ENCODE measurements at places on chromosomes 1 and 21.

GRCh38 chr1:109240158-109241152 is 8.9 kb upstream of the CELSR2 start:
- peak; percentile 40 for DNase-seq

DNA sequence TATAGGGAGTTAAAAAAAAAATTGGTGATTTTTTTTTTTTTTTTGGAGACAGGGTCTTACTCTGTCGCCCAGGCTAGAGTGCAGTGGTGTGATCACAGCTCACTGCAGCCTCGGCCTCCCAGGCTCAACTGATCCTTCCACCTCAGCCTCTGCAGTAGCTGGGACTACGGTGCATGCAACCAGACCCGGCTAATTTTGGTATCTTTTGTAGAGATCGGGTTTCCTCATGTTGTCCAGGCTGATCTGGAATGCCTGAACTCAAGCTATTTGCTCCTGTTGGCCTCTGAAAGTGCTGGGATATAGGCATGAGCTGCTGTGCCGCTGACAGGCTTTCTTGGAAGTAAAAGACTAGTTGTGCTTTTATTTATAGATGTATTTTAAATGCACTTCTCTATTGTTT is 3.0 kb downstream of the CDC42 start:
- no peak for DNase-seq

DNA sequence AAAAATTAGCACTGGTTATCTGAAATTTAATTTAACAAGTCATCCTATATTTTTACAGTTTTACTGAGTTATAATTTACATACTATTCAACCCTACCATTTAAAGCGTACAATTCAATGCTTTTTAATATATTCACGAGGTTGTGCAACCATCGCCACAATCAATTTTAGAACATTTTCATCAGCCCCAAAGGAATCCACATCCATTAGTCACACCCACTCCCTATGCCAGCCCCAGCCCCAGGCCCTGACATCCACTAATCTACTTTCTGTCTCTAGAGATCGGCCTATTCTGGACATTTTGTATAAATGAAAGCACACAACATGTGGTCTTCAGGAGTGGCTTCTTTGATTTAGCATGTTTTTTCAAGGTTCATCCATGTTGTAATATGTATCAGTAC is 134.7 kb downstream of the PSMG1 start:
- DNase-seq: peak; percentile 74

- DNase-seq: no peak
These were observed 103.8 kb upstream of the USP25 start for GRCh38 chr21:15626031-15626430.

GRCh38 chr1:4137621-4138415 is 237.7 kb upstream of the C1orf174 start:
- no peak for DNase-seq

DNA sequence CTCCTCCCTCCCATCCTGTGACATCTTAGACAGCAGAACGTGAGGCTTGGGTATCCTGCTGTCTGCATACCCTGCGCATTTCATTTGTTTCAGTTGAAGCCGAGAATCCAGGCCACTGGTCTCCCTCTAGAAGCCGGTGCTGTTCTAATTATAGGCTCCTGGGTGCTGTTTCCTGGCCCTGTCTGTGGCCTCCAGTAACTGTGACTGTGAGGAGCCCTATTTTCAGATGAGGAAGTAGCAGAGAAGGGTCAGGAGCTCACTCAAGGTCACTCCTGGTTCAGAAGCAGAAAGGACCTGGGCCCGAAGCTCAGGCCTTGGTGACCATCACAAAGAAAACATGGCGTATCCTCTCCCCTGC is 24.0 kb downstream of the COQ8A start:
- DNase-seq: peak; percentile 43

DNA sequence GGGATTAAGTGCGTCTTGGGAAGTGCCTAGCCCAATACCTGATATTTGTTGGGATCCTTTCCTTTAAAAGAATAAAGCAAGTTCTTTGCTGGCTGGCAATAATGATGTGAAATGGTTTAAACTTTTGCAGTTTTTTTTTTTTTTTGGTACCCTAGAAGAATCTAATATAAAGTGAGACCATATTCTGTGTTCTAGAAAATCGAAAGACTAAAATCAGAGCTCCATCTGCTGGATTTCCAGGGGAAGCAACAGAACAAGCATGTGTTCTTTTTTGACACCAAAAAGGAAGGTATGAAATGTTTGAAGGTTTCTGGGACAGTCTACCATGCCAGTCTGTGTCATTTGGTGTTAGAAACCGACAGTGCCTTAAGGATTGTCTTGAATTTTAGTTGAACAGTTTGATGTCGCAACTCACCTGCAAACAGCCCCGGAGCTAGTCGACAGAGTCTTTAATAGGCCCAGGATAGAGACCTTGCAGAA is 6.4 kb downstream of the UTP11 start:
- DNase-seq: peak; percentile 58

GRCh38 chr1:75274920-75275506 is 140.8 kb downstream of the LHX8 start:
- no peak for DNase-seq

GRCh38 chr1:89757532-89757931 is 63.3 kb upstream of the LRRC8D start:
- peak; percentile 99 for DNase-seq

DNA sequence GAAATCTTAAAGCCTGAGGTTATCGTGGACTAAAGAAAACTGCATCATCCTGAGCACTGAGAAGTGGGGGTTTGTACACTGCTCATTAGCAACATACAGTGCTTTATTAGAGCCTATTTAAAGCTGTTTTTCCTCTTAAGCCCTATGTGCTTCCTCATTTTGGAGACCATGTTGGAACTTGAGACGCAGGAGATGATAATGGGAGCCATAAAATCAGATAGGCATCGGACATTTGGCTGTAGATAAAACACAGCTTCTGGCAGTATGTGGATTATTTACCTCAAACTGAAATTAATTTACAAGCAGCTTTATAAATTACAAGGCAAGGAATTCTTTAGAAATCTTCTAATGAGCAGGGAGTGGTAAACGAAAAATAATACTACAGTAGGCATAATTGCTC is 147.7 kb upstream of the IVNS1ABP start:
- no peak for DNase-seq

DNA sequence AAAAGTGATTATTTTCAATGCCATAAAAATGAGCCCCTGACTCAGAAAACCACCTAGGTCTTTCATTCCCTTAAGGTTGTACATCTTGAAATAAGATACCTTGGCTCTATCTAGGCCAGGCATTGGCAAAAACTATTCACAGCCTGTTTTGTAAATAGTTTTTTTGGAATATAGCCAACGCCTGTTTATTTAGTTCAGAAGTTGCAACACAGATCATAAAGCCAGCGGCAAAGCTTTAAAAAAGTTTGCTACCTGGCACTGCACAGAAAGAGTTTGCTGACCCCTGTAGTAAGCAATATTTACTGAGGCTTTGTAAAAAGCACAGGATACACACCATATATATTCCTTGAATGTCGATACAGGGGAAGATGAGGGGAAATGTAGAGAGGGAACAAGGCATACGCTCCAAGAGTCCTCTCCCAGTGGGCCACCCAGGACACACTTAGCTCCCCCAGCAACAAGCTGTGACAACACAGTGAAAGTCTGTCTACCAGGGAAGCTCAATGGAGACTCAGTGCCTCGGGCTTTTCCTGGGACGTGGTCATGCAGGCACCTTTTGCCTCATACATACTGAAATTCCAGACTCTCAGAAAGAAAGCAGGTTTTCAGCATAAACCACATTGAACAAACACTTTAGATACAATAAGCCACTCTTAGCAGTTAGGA is 20.5 kb downstream of the TARBP1 start:
- no peak for DNase-seq

- peak; percentile 10 for DNase-seq
These were observed 6.2 kb upstream of the CENPS start for GRCh38 chr1:10424034-10424433.

GRCh38 chr21:37658817-37659458 is 257.3 kb downstream of the KCNJ6 start:
- no peak for DNase-seq

- DNase-seq: no peak
These were observed 6.0 kb upstream of the NEXN start for GRCh38 chr1:77882411-77882810.

GRCh38 chr1:101237229-101237837 is 514 bp downstream of the S1PR1 start:
- peak; percentile 71 for DNase-seq

- DNase-seq: peak; percentile 29
These were observed 1.9 kb downstream of the ADARB1 start for GRCh38 chr21:45076245-45076711.

DNA sequence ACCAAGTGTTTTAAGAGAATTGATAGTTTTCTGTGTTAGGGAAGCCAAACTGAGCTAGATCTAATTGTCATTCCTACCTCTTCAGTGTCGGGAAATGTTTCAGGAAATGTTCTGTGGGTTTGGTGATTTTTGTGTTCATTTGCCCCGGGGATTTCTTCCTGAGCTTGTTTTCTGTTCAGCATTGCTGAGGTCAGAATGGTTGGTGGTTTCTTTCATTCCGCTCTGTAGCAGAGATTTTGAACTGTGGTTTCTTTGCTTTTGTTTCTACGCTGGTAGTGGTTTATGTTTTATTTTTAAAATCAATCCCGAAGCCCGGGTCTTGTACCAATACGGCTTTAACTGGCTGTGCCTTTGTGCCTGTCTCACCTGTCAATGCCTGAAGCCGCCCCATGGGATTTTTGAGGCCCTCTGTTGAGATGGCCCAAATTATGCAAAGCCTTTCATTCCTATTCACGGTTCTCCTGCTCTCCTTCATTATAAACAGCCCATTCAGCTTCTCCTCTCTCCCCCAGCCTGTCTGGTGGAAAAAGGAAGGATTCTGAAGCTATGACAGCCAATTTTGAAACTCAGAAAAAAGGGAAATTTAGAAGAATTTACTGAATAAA is 417.2 kb upstream of the KAZN start:
- DNase-seq: no peak

DNA sequence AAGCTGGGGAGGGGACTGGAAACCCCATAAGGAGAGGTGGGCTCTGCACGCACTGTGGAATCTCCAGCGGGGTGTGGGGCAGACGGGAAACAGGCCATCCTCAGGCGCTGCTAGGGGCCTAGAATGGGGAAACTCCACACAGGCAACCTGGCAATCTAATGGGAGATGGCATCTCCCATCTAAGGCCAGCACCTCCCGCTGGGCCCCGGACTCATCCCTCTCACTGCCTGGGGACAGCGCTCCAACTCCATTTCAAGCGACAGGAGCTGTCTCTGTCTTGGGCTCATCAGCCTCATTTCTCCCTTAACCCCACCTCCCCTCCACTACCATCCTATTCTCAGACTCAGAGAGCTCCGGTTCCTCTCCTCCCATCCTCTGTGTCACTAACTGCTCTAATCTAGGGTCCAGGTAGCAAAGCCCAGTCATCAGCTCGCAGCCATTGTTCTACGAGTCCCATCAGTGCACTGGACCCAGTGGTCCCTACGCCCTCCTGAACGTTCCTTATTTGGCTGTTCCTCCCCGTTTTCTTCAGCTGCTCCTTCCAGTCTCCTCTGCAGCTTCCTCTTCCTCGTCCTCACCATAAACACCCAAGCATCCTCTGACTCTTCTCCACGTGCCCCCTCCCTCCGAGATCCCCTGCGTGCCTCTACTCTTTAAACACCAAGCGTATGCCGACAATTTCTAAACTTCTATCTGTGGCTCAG is 93.4 kb upstream of the CASZ1 start:
- DNase-seq: no peak

- peak; percentile 90 for DNase-seq
These were observed 543.5 kb downstream of the PTPRC start for GRCh38 chr1:199182186-199182843.

DNA sequence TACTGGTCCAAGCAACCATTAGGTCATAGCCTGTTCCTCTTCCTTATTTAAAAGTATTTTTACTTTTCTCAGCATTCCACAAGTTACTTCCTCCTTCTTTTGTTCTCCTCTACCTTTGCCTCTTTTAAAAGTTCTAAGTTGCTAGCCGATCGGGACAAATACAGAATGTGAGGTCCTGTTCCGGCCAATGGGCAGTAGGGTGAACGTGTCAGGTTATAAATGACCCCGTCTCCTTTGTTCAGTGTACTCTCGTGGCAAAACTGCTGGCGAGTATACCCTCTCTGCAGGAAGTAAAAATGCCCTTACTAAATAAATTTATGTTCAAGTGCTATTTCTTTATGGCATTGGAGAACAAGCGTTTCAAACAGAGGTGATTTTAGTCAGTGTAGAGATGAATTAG is 2.5 kb downstream of the ADCY10 start:
- no peak for DNase-seq

GRCh38 chr1:40003156-40004093 is 37.1 kb upstream of the CAP1 start:
- no peak for DNase-seq

- no peak for DNase-seq
These were observed 22.0 kb downstream of the NSL1 start for GRCh38 chr1:212769459-212770167.

DNA sequence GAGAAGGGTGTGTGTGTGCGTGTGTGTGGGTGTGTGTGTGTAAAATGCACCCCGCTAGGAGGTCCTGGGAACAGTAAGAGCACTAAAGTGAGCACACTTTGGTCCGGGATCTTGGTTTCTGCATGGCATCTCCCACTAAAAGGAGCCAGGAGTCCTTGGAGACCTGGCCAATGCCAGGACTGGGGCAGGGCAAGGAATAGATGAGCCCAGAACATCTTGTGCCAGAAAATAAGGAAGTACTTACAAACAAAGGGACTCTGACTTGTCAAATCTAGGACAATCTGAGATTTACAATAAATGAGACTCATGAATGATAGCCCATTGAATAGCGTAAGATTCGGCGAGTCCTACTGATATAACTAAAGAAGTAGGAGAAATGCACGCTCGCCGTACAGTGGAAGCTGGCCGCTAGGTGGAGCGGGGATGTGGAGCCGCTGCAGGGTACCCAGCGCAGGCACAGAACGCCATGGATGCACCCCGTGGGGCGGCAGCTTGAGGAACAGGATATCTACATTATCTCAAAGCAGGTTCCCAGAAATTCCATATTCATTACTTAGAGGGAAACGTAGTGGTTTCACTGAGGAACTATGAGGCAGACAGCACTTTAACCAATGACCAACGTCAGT is 7.1 kb downstream of the SLC37A1 start:
- no peak for DNase-seq

DNA sequence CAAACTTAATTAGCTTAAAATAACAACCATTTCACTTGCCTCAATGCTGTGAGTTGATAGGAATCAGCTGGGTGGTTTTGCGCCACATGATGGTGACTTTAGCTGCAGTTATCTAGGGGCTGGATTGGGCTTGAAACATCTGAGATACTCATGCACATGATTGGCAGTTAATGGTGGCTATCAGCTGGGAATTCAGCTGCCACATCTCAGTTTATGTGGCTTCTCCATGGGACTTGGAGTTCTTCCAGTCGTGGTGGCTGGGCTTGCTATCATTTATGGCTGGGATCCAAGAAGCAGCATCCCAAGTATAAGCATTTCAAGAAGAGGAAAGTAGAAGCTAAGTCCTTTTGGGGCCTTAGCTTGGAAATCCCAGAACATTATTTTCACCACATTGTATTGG is 36.4 kb downstream of the PDC start:
- no peak for DNase-seq

DNA sequence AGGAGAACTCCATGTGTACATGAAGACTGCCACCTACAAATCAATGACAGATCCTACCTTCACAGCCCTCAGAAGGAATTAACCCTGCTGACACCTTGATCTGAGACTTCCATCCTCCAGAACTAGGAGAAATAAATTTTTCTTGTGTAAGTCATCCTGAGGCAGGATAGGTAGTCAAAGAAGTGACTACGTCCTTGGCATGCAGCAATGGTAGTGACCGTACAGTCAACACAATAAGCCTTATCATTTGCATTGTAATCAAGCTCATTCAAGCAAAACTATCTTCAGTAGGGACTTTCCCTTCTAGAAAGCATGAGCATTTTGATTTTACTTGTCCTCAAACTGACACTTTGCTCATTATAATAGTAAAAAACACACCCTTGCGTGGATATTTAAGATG is 64.0 kb upstream of the KCNK1 start:
- DNase-seq: no peak

- no peak for DNase-seq
These were observed 262.8 kb downstream of the RWDD3 start for GRCh38 chr1:95496773-95497172.

Data from NB4 (cell line).